PC-9 (cell line): ENCODE measurements at places on chromosomes 2 and 18. TPM values are rescaled to one million over a fixed set of nuclear protein-coding genes. Genes with fewer than 3 reads are reported as not detected.

Gene ZSWIM2
- total RNA-seq: not detected in 2 replicates

Gene ANO7
- 6.5 and 8.5 TPM in 2 replicates for total RNA-seq

Gene RFX8
- not detected in 2 replicates for total RNA-seq

Gene ZBTB7C
- not detected in 2 replicates for total RNA-seq

Gene LAMA1
- not detected in 2 replicates for total RNA-seq

Gene LRRC30
- not detected in 2 replicates for total RNA-seq

Gene WDR75
- total RNA-seq: 18.5 and 27.5 TPM in 2 replicates

Gene IMPA2
- total RNA-seq: 83.6 and 91.4 TPM in 2 replicates

Gene TBR1
- not detected in 2 replicates for total RNA-seq

Gene EPAS1
- 127 and 163 TPM in 2 replicates for total RNA-seq

Gene ZNF142
- 23.1 and 23.7 TPM in 2 replicates for total RNA-seq

Gene ITGB6
- 24.3 and 30.6 TPM in 2 replicates for total RNA-seq

Gene BOK
- 72.8 and 107 TPM in 2 replicates for total RNA-seq

Gene BOLL
- total RNA-seq: not detected in 2 replicates

Gene SCYGR2
- total RNA-seq: not detected in 2 replicates

Gene PSMA8
- total RNA-seq: not detected in 2 replicates

Gene OTOS
- not detected in 2 replicates for total RNA-seq

Gene GNAL
- 0.98 and 3.3 TPM in 2 replicates for total RNA-seq

Gene CDH19
- total RNA-seq: not detected in 2 replicates

Gene CMPK2
- not detected in 2 replicates for total RNA-seq

Gene NOP58
- total RNA-seq: 38.2 and 48.5 TPM in 2 replicates

Gene IL36RN
- 1.0 and 1.7 TPM in 2 replicates for total RNA-seq

Gene TTC31
- 20.1 and 21.8 TPM in 2 replicates for total RNA-seq

Gene SPATA3
- not detected in 2 replicates for total RNA-seq
